ENCODE measurements at places on chromosomes 4 and X.

DNA sequence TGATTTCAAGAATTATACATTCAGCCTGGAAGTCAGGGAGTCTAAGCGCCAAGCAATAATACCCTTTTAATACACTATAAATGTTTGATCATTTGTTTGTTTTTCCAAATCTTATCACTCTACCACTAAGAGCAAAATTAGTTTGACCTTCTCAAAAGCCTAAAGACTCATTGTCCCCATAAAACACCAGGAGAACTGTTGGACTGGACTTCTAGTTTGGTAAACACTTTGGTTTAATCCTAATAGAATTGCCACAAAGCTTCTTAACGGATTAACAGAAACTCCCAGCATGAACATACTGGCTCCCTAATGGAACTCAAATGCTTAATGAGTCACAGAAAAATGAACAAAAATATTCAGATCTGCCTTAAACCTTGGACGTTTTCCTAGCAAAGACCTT is 34.9 kb downstream of the SYTL5 start:
- DNase-seq: no peak

DNA sequence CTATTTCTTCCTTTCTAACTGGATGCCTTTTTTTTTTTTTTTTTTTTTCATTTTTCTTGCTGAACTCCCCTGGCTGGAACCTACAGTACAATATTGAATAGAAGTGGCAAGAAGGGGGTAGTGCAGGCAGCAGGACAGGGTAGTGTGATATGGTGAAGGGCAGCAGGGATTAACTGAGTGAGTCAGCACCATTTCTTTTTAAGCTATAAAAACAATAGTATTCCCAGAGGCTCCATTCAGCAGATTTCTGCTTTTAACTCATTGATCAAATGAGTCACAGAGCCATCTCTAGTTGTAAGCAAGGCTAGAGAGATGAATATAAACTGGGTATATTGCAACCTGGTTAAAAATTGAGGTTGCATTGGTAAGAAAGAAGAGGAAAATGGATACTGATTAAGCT is 53.6 kb upstream of the SETD7 start:
- no peak for DNase-seq

GRCh38 chrX:85454295-85454694 is 74.8 kb upstream of the POF1B start:
- no peak for DNase-seq

- DNase-seq: no peak
These were observed 797.3 kb upstream of the FRG1 start for GRCh38 chr4:189143263-189143952.

GRCh38 chr4:145921231-145921630 is 17.4 kb downstream of the ZNF827 start:
- no peak for DNase-seq

GRCh38 chr4:159516556-159517140 is 413.8 kb downstream of the RAPGEF2 start:
- peak; percentile 51 for DNase-seq

- peak; percentile 70 for DNase-seq
These were observed 44.3 kb downstream of the TASL start for GRCh38 chrX:30533266-30533665.

GRCh38 chr4:147760695-147761094 is 28.8 kb downstream of the ARHGAP10 start:
- DNase-seq: no peak

DNA sequence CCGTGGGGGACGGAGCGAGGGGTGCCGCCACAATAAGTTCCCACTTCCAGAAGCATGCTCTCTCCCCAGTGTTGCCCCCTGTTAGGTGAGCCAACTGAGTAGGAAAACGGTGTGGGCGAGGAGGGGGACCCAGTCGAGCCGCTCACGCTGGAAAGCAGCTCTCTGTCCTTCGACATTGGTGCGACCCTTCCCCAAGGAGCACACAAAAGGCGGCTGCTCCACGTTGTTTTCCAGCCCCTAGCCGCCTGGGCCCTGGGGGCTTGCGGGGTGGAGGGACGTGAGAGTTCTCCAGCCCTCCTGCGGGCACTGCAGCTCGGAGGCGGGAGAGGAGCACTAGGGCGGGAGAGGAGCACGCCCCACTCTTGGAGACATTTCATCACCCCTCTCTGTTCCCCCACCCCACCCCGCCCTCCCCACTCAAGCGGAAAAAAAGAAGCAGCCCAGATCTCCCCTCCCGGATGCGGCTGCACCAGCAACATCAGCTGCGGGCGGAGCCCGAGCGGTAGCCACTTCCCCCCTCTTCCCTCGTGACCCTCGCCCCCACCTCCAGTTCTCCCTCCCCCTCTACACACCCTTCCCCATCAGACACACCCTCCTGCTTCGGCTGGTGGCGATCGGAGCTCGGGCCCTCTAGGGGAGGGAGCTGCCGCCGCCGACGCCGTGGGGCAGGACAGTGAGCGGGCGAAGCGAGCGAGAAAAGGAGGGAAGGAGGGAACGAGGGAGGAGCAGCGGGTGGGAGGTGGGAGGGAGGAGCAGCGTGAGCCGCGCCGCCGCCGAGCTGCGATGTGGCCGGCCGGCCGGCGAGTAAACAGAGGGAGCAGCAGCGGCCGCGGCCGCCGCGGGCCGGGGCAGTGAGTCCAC is at the start of gene DOCK11:
TSS of gene DOCK11 (plus strand) at position 755 of the 861 bp plus-strand sequence. CDS start 157 bp downstream, outside the sequence.
- peak; percentile 85 for DNase-seq

GRCh38 chrX:77628294-77629025 is 157.6 kb downstream of the ATRX start:
- peak; percentile 5 for DNase-seq

DNA sequence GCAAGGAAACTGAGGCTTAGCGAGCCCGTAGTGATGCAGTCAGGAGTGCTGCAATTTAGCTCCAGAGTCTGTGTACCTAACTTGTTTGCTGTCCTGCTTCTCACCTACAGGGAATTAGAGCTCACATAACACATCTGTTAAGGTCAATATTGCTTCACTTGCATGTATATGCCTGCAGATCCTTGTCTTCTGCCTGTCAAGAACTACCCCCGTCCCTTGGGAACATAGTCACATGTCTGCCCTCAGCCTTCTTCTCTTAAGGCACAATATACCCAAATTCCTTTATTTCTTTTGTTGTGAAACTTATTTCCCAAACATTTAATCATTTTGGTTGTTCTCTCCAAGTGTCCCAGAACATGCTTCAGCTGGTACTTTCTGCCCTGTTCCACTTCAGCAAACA is 103.3 kb upstream of the LEF1 start:
- peak; percentile 56 for DNase-seq

GRCh38 chr4:67080046-67080557 is 465.2 kb downstream of the CENPC start:
- DNase-seq: no peak

- DNase-seq: peak; percentile 85
These were observed 122.3 kb upstream of the TBL1X start for GRCh38 chrX:9342561-9343051.

- DNase-seq: peak; percentile 81
These were observed 81.0 kb downstream of the SORBS2 start for GRCh38 chr4:185730849-185731608.

DNA sequence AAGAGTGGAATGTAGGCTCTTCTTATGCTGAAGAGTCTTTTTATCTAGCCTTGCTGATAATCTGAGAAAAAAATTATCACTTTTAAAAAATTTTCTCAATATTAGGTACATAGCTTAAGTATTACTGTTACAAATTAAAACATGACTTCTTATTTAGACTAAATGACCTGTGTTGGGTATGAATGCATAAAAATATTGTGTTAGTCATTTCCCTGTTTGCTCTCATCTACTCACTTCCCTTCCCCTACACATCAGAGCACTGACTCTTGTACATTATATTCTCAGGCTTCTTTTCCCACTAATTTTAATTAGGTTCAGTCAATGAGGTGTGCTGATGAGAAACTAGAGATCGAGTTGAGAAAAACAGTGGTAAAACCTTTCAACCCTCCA is 881.0 kb downstream of the PCDH18 start:
- peak; percentile 15 for DNase-seq

DNA sequence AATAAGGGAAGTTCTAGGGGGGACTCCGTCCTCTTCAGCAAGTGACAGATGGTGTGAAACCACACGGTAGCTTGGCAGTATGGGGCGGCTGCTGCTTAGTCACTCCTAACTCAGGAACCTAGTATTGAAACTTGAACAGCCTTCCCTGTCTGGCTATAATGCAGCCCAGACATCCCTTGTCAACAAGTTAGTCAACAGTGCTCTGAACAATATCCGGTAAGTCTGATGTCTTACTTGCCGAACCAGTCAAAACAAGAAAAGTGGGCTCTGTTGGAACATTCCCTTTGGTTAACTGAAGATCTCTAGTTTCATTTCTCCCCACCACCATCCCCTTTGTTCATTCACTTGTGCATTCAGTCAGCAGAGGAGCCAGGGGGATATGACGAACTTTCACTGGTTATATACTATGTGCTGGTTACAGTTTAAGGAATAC is 18.7 kb upstream of the CXCL13 start:
- DNase-seq: peak; percentile 24

GRCh38 chr4:64713256-64713840 is 304.1 kb upstream of the TECRL start:
- DNase-seq: peak; percentile 45

DNA sequence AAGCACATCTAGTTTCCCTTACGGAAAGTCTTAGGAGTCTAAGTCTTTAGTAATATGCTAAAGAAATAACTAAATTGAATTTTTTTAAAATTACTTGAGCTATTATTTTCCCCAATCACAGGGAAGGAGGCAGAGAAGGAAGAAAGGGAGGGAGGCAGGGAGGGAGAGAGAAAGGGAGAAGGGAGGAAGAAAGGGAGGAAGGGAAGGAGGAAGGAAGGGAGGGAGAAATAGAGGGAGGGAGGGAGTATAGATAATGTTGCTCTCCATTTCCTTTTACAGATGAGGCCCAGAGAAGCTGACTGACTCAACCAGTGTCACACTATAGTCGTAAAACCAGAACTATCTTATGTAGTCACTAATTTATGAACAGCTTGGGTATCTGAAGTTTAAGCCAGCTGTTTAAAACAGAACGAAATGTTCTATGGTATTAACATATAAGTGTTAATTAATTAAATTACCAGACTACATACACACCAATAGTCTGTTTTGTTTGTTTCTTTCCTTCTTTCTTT is 14.6 kb downstream of the SH3RF1 start:
- no peak for DNase-seq

DNA sequence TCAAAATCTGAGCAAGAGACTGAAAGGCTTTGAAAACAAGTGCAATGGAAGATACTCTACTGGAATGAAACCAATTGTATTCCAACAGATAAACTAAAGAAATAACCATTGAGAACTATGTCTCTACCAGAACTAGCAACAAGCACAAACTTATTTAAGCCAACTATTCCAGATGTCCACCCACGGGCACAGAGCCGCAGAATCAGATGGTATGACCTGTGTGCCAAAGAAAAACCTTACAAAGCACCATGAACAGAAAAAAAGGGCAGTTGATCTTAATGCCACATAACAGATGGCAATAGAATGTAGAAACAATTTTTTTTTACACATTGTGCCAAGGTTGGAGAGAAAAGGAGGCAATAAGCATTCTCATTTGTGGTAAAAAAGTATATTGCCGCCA is 269.3 kb upstream of the ADGRL3 start:
- no peak for DNase-seq

- peak; percentile 30 for DNase-seq
These were observed 15.5 kb upstream of the CYLC1 start for GRCh38 chrX:83845397-83845796.

GRCh38 chrX:27915617-27916016 is 65.6 kb downstream of the DCAF8L1 start:
- DNase-seq: peak; percentile 50

DNA sequence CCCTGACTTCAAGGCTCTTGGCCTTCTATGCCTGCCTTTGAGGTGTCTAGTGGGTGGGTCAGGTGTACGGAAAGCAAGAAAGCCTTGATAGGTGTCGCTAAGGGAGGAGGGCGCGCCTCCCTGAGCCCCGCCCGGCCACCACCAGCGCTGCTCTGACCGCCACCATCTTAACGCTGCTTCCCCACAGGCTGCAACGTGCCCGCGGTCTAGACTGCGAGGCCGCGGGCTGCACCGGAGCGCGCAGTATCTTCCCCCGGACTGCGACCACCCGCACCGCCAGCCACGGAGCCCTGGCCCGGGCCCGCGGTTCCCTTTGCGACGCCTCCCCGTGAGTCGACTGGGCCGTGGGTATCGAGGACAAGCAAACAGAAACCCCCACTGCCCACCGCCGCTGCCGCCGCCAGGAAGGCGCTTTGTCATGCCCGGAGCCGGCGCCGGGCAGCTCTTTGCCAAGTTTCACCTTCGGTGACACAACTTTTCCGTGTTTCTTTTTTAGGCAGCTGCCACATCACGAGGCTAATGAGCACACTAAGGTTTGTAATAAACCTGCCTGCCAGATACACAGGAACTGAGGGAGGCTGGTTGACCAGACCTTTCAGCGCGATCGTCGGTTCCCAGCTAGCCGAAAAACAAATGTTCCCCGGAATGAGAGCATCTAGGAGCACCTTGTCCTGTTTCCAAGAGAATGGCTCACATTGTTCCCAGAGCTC is 335.8 kb upstream of the F9 start:
- no peak for DNase-seq

GRCh38 chrX:109655502-109656201 is 30.7 kb upstream of the KCNE5 start:
- DNase-seq: no peak

- DNase-seq: no peak
These were observed 25.5 kb upstream of the PNMA3 start for GRCh38 chrX:153030801-153031200.

DNA sequence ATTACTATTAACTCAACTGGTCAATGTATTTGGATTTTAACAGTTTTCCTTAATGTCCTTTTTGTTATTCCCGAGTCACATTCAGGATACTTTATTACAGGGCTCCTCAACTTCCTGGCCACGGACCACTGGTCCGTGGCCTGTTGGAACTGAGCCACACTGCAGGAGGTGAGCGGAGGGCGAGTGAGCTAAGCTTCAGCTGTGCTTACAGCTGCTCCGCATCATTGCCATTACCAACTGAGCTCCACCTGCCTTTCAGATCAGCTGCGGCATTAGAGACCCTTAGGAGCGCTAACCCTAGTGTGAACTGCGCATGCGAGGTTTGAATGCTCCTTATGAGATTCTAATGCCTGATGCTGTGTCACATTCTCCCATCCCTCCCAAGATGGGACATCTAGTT is 591.7 kb downstream of the CCSER1 start:
- DNase-seq: no peak

DNA sequence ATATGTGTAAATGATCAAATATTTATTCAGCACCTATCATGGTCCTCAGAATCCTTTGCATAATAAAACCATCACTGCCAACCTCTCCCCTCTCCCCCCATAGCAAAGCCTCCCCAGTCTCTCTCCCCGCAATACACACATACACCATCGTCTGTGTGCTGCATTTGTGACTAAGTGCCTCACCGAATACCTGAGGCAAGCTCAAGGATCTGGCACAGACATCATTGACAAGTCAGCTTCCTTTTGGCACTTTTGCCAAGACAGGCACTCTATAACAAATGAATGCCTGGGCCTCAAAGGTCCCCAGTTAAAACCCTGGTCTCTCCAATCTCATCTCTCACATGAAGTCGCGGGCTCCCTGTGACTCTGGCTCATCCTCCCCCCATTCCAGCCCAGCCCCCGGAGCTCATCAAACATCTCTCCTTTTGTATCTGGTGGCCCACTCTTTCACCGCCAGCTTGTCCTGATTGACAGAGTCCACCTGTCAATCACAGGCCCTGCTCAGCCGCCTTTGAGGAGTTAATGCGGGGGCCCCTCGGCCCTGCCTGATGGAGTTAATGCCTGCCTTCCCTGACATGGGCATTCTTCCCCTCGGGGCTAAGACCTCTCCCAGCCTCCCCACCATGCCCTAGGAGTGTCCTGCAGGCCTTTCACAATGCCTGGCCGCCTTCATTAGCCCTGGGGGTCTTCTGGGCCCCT is 135.8 kb upstream of the ATP6AP2 start:
- DNase-seq: no peak

Data from choroid plexus epithelial cell (primary cell).